Fibroblast of villous mesenchyme (primary cell): ENCODE measurements at places on chromosomes 1 and 21.

DNA sequence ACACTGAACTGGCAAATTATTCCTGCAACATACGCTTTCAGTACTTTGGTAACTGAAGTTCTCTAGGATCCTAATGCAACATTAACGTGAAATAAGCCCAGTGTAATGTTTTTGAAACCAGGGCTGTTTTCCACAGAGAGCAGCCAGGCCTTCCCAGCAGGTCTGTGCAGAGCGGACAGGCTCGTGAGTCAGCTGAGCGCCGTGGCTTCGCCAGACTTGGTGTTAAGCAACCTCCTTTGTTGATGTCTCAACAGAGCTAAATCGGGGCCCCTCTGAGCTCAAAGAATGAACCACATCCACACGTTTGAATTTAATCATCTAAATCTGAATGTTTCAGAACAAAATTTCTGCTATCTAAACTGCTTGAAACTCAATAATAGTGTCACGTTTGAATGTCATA, 181.8 kb upstream of the FMN2 start:
- DNase-seq = peak; percentile 49

GRCh38 chr1:212514056-212514614, 81.4 kb downstream of the NENF start:
- DNase-seq = peak; percentile 19

GRCh38 chr1:211549092-211549711, 29.8 kb downstream of the SLC30A1 start:
- DNase-seq = no peak

GRCh38 chr1:153545067-153546055, at the start of gene S100A4:
TSS of gene S100A4 (minus strand) at chr1:153545806. CDS start at chr1:153544794, 1,012 bp downstream.
- DNase-seq = peak; percentile 97

GRCh38 chr21:22174746-22175145, 1176.5 kb downstream of the NCAM2 start:
- DNase-seq = no peak

DNA sequence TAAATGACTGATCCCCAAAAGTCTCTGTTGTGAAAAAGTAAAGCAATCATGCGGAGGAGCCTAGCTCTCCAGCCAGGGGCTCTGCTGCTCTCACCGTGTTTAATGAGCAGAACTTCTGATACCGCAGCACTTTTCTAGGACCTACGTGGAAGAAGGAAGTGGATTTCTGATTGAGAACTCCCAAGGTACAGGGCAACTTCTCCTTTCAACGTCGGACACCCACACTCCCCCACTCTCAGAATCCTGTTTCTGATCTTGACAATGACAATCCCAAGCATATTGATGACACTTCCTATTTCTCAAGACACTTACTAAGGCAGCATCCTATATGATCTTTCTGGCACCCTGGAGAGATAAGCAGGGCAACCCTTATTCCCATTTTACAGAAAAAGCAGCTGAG, 78.4 kb downstream of the PROX1 start:
- no peak for DNase-seq

- no peak for DNase-seq
Observed at GRCh38 chr1:112761714-112762480, 46.8 kb upstream of the PPM1J start.

DNA sequence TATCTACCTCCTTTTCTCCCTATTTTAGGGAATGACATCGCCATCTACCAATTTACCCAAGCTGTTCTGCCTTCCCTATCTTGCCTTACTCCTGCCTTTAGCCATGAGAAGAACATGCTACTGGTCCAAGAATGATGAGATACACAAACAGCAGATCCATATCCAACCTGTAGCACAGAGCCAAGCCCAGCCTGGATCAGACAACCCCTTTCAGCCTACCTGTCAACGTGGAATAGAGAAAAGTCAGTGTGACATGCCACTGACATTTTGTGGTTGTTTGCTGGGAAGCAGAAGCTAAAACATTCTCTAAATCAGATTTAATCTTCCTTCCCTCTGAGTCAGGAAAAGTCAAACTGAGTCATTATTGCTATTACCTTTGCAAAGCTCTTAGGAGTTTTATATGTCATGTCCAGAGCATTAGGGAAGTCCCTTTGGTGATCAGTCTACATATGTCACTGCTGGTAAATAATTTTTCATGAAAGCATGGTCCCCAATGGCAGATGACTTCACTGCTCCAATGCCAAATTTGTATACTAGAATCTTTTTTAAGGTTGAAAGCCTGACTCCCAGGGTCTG, 143.1 kb downstream of the TPR start:
- DNase-seq = no peak
